ENCODE measurements at places on chromosomes 1 and 21.

DNA sequence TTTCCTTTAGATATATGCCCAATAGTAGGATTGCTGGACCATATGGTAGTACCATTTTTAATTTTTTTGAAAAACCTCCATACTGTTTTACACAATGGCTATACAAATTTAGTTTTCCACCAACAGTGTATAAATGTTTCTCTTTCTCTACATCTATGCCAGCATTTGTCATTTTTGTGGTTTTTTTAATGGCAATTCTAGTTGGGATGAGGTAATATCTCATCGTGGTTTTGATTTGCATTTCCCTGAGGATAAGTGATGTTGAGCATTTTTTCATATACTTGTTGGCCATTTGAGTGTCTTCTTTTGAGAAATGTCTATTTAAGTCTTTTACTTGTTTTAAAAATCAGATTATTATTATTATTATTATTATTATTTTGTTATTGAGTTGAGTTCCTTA, 35.5 kb downstream of the PLA2G4A start:
- DNase-seq, result no peak

GRCh38 chr1:27098431-27099134, 56.3 kb downstream of the SLC9A1 start:
- DNase-seq, result no peak

DNA sequence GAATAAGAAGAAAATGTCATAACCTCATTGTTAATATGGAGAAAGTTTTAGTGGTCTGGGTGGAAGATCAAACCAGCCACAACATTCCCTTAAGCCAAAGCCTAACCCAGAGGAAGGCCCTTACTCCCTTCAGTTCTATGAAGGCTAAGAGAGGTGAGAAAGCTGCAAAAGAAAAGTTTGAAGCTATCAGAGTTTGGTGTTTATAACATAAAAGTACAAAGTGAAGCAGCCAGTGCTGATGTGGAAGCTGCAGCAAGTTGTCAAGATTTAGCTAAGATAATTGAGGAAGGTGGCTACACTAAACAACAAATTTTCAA, 67.6 kb upstream of the BCL9 start:
- DNase-seq, result no peak

- peak; percentile 71 for DNase-seq
Observed at GRCh38 chr1:31815752-31816500, at the start of gene SPOCD1. TSS of gene SPOCD1 (minus strand) at chr1:31816022. CDS start at chr1:31815333, 689 bp downstream.

DNA sequence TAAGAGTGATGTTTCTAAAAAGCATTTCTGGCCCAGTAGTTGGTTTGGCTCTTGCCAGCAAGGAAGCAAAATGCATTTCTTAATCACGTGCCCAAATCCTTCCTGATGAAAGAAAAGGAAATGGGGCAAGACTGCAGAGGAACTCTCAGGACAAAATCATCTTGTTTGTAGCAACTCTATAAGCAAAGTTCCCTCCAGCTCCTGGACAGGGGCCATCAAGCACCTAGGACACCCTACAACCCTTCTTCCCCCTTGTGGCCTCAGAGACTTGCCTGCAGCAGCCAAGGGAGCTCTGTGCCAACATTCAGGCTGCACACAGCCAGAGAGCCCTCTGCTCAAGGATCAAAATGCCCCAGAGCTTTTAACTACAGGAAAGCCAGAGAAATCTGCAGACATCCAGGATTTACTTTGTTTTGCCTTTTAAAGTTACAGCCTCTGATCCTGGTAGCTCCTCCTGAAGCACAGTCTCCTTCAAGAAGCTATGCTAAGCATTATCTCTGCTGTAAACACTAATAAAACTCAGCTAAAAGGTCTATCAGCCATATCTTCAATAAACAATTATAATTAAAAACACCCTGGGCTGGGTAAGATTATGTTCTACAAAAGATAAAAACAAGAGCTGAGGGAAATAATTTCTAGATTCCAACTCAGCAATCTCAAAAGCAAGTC, 105.0 kb downstream of the KIAA0319L start:
- peak; percentile 97 for DNase-seq

DNA sequence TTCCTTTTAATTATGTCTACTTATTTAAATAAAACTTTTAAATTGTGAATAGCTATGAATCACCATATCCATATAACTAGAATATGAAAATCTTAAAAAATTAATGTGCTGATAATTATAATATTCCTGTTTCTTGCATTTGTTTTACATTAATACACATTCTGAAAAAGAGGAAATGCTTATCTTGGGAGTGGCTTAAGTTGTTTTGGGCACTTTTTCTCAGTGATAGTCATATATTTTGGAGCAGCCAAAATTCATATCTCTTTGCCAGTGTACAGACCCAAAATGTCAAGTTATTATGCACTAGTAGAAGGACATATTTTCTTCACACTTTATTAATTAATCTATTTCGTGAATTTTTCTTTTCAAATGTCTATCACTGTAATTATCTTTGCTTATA, 838.5 kb downstream of the USP25 start:
- no peak for DNase-seq
